ENCODE measurements at places on chromosomes 2 and 18.

GRCh38 chr2:215851082-215851481 is 162.3 kb downstream of the MREG start:
- DNase-seq: no peak

GRCh38 chr18:48826806-48827205 is 124.0 kb downstream of the SMAD7 start:
- DNase-seq: no peak

- no peak for DNase-seq
These were observed 35.1 kb downstream of the GULP1 start for GRCh38 chr2:188326669-188327301.

- no peak for DNase-seq
These were observed 249.0 kb downstream of the TRIB2 start for GRCh38 chr2:12965540-12966269.

DNA sequence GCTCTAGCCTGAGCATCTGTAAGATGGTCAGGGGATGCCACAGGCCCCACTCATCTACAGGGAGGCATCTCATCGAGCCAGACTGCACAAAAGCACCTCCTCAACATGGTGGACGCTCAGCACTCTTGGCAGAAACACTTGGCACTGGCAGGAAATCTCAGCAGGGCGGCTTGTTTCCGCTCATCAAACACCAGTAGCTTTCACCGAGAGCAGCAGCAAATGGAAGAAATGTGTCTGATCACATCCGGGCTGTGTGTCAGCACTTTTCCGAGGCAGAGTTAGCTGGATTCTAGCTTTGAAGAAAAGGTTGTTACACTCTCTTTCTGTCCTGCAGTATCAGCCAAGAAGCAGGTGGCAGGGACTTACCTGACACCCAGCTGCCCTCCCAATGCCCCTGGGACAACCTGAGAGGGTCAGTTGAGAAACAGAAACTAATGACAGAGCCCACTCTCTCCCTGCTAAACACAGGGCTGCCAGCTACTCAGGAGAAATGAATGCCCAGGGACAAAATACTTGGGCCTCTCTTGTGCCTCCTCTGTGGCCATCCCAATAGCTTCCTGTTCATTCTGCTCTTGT is 68.9 kb upstream of the FZD7 start:
- DNase-seq: no peak

GRCh38 chr2:158805936-158806335 is 10.8 kb downstream of the DAPL1 start:
- DNase-seq: no peak

DNA sequence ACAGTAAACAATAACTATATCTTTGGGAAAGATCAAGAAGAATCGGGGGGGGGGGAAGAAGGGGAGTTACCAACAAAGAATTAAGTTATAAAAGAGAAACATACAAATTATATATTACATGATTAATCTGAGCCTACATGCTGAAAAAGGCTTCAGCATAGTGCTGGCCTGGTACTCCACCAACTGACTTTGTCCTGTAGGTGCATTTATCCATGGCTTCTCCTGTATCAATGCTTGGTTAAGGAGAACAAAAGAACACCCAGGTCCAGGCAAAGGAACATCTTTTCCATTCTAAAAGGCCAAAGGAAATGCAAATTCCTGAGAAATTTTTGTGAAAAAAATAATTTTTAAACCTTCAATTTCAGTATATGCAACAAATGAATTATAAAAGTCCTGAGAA is 24.2 kb downstream of the RPRD1A start:
- no peak for DNase-seq

DNA sequence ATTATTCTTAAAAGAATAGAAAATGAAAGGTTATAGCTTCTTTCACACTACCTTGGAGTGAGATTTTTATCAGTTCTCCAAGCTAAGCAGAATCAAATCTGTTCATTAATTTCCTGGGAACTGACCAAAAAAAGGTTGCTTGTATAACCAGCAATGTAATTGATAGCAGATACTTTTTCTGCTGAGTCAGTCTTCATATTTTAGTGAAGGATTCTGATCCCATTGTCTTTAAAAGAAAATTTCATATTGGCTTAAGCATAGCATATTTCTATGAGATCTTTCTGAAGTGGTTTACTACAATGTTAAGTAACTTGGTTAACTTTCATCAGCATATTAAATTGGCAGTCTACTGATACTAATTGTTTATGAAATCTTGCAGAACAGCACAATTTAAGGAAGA is 338.0 kb downstream of the TMX3 start:
- no peak for DNase-seq

- no peak for DNase-seq
These were observed 114.6 kb downstream of the IKZF2 start for GRCh38 chr2:213036836-213037235.

GRCh38 chr18:67483952-67484351 is 32.6 kb downstream of the DSEL start:
- no peak for DNase-seq

- no peak for DNase-seq
These were observed 69.7 kb downstream of the FHOD3 start for GRCh38 chr18:36366994-36367839.

- DNase-seq: no peak
These were observed 175.5 kb downstream of the SETBP1 start for GRCh38 chr18:44856157-44856556.

GRCh38 chr18:48533340-48534070 is 5.3 kb upstream of the CTIF start:
- no peak for DNase-seq

GRCh38 chr2:145598434-145598833 is 1078.5 kb upstream of the ZEB2 start:
- DNase-seq: no peak

GRCh38 chr2:233065954-233066470 is 5.9 kb downstream of the INPP5D start:
- no peak for DNase-seq

GRCh38 chr2:25933622-25934021 is 48.7 kb downstream of the KIF3C start:
- DNase-seq: no peak

GRCh38 chr18:56711708-56712445 is 60.7 kb downstream of the WDR7 start:
- DNase-seq: no peak

DNA sequence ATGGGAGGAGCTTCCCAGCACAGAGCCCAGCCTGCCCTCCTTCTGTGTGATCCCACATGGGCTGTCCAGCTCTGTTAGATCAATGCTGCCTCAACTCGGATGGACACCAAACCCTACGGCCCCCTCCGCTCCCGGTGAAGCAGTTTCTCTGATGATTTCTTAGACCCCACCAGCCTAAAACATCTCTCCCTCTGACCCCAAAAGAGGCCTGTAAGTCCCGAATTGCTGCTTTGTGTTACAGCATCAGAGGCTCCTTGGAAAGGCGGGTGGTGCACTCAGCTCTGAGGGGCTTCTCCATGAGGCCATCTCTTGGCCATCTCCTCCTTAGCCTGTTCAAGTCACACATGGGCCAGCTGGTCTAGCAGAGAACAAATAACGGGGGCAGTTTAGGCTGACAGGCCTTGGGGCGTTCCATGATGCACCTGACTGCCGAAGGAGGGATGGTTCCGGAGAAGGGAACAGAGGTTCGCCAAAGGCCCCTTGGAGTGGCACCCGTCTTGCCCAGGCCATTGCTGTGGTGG is 240.7 kb downstream of the SH3RF3 start:
- no peak for DNase-seq

Measured in stimulated activated CD8-positive, alpha-beta memory T cell treated with anti-CD3 and anti-CD28 coated beads, Interleukin-15, amount 100 ng/mL, for 24 hours (primary cell).